ENCODE measurements at places on chromosomes 12 and 14.

DNA sequence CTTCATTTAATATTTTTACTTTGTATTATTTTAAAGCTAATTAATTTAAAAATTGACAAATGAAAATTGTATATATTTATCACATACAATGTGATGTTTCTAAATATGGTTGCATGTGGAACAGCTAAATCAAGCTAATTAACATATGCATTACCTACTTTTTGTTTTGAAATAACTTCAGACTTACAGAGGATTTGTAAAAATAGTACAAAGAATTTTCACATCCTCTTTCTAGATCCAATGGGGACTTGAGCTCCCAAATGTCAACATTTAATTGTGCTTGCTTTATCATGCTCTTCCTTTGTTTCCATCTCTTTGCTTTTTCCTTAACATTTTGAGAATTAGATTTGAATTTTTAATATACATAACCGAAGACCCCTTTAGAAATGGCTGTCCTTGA lies 6.6 kb downstream of the DCD start:
- DNase-seq = no peak

DNA sequence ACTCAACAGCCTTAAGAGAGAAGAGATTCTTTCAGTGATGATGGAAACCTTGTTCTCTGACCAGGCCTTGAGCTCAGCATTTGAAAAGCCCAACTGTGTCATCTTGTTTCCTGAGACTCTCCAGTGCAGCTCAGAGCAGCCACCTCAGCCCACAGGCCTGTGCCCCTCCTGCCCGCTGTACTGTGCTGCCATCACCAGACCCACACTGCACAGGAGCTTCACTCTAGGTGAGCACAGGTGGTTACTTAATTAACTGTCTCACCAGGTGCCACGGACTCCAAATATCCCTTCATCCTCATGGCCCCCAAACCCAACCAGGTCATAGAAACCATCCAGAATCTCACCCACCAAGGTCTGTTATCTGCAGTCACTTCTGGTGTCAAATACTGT lies 51.3 kb downstream of the JAG2 start:
- no peak for DNase-seq

- DNase-seq = no peak
Measured at GRCh38 chr12:92992041-92992440, 62.9 kb upstream of the EEA1 start.

- no peak for DNase-seq
Measured at GRCh38 chr14:32396885-32397284, 67.8 kb downstream of the AKAP6 start.

DNA sequence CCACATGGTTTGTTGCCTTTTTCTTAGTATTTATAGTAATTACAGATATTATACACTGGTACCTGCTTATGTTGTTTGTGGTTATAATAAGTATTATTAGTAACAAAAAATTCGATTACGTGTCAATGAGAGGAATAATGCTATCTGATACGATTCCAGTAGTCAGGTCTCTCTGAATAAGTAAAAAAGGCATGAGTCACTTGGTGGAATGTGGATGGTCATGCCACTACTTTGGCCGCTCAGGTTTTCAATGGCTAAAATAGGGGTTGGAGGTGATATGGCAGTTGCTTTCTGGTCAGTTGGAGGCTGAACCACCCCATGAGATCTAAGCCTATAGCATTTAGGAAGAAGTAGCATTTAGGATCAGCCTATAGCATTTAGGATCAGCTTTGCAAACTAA lies 255.9 kb downstream of the NPAS3 start:
- DNase-seq = no peak

GRCh38 chr12:76018672-76019071 lies 12.9 kb downstream of the PHLDA1 start:
- DNase-seq = no peak

DNA sequence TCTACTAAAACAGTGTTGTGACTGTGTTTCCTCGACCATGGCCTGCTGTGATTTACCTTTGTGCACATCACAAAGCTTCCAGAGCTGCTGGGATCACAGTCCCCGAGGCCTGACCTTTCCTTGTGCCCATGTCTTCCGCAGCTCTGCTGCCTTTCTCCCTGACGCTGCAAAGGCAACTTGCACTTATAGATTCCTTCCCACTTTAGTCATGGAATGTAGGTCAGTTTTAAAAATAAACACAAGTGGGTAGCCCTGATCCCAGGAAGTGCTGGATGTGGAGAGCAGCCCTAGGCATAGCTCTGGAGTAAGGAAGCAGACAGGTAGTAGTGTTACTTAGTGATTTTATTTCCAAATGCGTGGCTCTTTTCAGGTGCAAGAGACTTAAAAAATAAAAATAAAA lies 825.7 kb downstream of the AACS start:
- no peak for DNase-seq

- no peak for DNase-seq
Measured at GRCh38 chr12:125314051-125314755, 249.0 kb downstream of the AACS start.

DNA sequence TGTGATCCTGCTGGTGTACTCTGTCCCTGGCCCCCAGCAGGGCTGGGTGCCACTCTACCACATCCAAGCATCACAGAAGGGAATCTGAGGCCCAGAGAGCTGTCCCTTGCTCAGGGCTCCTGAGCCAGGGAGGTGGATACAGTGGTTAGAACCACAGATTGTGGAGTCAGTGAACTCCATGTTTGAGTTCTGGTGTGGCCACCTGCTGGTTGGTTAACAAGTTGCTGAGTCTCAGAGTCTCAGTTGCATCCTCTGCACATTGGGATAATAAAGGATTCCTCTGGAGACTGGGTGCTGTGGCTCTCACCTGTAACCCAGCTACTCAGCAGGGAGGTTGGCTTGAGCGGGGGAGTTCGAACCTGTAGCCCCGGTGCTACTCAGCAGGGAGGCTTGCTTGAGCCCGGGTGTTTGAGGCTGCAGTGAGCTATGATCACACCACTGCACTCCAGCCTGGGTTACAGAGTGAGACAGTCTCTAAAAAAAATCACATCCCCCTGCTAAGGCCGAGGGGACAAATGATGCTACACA lies 39.4 kb downstream of the MVK start:
- no peak for DNase-seq

DNA sequence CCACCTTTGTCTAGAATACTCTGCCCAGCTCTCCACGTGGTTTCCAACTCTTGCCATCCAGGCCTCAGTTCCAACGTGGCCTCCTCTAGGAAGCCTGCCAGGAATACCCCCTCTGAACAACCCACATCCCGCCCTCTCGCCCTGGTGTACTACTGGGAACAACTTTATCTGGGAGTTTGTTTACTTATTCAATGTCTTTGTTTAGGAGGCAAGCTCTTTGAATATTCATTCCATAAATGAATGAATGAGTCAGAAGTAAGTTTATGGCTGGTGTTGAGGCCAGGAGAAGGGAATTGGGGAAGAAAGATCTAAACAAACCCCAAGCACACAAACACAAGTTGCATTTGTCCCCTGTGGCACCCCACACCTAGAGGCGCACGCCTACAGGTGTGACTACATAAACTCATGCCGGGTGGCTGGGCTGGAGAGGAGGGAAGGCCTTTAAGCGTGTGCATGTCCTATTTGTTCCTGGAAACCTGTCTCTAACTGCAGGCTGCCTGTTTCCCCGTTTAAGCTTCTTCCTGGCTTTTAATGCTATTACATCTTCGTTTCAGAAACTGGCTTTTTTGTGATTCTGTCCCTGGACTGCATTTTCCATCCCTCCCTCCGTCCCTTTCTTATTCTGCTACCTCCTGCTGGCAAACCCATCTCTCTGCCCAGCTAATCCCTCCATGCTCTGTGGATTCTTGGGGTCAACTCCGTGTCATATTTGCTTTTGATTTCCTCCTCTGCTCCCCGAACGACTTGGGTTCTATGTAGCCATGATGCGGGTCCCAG lies 57.9 kb downstream of the FZD10 start:
- no peak for DNase-seq

DNA sequence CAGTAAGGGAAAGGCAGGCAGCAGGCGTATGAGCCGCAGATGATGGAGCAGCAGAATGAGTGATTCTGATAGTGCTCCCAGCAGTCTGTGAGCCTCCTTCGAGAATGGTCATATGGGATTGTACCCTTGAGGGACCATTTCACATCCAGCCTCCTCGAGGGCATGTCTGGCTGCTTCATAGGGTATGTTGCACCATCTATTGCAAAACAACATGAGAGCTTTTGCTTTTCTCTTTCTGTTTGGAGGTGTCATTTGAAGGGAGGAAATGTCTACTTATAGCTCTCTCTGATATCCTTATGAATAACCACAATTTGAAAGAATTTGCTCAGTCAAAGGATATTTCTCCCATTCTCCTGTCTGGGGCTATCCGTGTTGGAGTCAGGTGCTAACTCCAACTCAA lies 172.8 kb downstream of the TMEM132C start:
- DNase-seq = no peak

GRCh38 chr14:23099212-23099861 lies 4.0 kb downstream of the C14orf119 start:
- DNase-seq = no peak

DNA sequence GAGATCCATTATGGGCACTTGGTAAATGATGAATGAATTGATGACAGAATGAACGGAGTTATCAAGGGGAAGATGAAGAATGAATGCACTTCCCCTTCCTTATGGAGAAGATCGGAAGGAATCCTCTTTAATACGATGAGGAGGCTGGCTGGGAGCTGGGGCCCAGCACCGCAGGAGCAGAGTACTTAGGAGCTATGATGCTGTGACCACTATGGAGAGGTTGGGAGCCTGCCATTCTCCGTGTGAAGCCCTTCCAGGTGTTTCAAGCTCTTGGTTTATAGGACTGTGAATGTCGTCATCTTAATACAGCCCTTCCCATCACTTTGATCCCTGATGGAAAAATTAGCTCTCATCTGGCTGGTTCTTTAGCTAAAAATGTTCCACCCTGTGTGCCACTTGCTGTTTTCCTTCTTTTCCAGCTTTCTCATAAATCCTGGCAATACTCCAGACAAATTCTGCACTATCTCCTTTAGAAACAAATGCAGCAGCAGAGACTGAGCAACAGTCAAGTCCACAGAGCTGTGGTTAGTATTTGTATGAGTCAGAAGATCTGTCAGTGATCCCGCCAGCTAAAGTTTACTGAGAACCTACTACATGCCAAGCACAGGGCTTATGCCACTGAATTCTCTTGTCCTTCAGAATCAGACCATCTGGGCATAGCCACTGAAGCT lies 263.1 kb upstream of the CRY1 start:
- DNase-seq = no peak

DNA sequence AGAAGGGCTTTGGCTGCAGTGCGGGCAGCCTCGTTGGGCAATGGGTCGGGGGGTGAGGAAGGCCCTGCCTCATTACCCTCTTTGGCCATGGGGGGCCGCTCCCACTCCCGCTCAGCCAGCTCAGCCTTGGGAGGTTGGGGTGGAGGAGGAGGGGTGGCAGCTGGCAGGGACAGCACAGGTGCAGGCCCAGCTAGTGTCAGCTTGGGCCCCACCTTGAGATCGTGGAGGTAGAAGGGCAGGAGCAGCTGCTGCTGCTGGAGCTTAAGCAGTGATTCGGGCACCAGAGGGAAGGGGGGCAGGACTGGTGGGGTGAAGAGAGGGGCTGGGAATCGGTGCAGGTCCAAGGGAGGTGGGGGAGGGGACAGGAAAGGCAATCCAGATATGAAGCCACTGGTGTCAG lies 26.0 kb downstream of the ZFHX2 start:
- no peak for DNase-seq

GRCh38 chr12:103326190-103326589 lies 169.6 kb downstream of the C12orf42 start:
- no peak for DNase-seq

- DNase-seq = peak; percentile 43
Measured at GRCh38 chr12:19482551-19483109, 43.3 kb downstream of the AEBP2 start.

GRCh38 chr14:56900726-56901125 lies 90.4 kb upstream of the OTX2 start:
- DNase-seq = no peak

- DNase-seq = no peak
Measured at GRCh38 chr12:75457191-75457590, 23.4 kb upstream of the GLIPR1 start.

Measured in stimulated activated CD8-positive, alpha-beta memory T cell treated with anti-CD3 and anti-CD28 coated beads, Interleukin-7, amount 100 ng/mL, for 48 hours (primary cell).